ENCODE measurements at places on chromosomes 12 and 14. TPM values are rescaled to one million over a fixed set of nuclear protein-coding genes. Genes with fewer than 3 reads are reported as not detected.

- DNase-seq: no peak
Observed at GRCh38 chr14:104285508-104285840, 147.1 kb downstream of the KIF26A start.

- DNase-seq: no peak
Observed at GRCh38 chr12:22047494-22047893, 1.5 kb downstream of the CMAS start.

- no peak for DNase-seq
Observed at GRCh38 chr12:116137318-116137717, 140.2 kb downstream of the MED13L start.

- DNase-seq: no peak
Observed at GRCh38 chr12:98465950-98466602, 49.3 kb upstream of the TMPO start.

GRCh38 chr12:109446-109845 is 42.9 kb downstream of the IQSEC3 start:
- no peak for DNase-seq

DNA sequence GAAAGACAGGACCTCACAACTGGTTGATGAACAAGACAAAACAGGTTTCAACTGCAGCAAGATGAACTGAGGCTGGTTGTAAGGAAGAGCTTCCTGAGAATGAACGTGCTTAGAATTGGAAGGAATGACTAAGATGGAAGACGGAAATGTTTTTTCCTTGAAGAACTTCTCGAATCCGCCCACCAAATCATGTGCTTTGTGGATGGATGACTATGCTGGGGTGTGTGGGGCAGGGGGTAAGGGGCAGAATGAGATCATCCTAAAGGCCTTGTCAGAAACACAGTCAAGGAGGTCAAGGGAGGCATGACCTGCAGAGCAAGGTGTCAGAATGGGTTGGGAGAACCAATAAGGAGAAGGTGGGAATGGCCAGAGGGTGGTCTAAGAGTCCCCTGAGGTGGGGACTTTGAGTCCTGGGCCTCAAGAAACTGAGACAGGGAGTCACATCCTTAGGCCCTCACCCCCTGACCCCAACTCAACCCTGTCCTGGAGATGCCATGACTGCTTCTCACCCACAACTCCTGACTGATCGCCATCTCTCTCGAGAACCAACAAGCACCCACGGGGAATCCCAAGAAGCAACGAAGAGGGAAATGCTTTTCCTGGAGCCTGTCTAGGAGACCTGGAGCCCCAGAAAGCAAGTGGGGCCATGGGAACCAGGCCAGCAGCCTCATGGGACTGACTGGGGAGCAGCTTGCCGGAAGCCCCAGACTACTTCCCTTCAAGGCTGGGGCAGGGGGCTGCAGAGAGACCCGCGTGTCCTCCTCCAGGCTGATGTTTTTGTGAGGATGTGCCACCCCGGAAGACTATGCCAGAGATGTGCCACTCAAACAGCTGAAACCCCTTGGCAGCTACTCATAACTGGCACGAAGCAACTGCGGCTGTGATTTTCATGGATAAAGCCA is 84.0 kb downstream of the ACTN1 start:
- peak; percentile 56 for DNase-seq

- DNase-seq: no peak
Observed at GRCh38 chr12:58301730-58302122, 360.4 kb downstream of the ATP23 start.

GRCh38 chr14:22646570-22647254 is 2.6 kb upstream of the OR6J1 start:
- DNase-seq: peak; percentile 64

GRCh38 chr12:62292761-62293344 is 32.6 kb downstream of the USP15 start:
- no peak for DNase-seq

GRCh38 chr12:63898764-63899337 is 54.4 kb downstream of the SRGAP1 start:
- DNase-seq: no peak

GRCh38 chr12:601976-602699 is 61.1 kb downstream of the NINJ2 start:
- DNase-seq: no peak

GRCh38 chr12:59548930-59549329 is 46.9 kb upstream of the SLC16A7 start:
- DNase-seq: no peak

- DNase-seq: no peak
Observed at GRCh38 chr14:32596390-32596789, 267.3 kb downstream of the AKAP6 start.

- DNase-seq: peak; percentile 100
Observed at GRCh38 chr14:23095196-23096108, at the start of gene C14orf119. C14orf119 (plus strand) TSS chr14:23095505; CDS start chr14:23097659, 2,154 bp downstream.

DNA sequence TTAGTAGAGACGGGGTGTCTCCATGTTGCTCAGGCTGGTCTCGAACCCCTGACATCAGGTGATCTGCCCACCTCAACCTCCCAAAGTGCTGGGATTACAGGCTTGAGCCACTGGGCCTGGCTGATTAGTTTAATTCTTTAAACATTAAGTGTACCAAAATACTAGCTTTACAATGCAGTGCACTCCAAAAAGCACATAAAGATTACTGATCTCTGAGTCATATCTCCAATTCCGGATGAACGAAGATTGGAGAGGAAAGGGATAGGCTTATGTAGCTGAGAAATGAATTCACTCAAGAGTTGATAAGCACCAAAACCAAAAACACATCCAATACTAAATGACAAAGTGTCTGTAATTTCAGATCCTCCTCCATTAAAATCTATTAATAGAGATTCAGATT is 15.1 kb downstream of the NAV3 start:
- peak; percentile 39 for DNase-seq

DNA sequence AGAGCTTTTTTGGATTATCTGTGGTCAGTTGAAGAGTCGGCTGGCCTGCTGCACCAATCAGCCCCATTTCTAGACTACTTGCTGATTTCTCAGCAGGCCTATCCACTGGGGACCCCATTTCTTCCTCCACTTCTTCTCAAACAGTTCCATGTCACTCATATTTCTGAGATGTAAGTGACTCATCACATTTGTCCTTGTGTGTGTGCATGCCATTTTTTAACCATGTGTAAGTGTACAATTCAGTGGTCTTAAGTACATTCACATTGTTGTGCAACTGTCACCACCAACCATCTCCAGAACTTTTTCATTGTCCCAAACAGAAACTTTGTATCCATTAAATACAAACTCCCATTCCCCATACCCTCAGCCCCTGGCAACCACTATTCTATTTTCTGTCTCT is 14.2 kb downstream of the TMEM229B start:
- DNase-seq: no peak

DNA sequence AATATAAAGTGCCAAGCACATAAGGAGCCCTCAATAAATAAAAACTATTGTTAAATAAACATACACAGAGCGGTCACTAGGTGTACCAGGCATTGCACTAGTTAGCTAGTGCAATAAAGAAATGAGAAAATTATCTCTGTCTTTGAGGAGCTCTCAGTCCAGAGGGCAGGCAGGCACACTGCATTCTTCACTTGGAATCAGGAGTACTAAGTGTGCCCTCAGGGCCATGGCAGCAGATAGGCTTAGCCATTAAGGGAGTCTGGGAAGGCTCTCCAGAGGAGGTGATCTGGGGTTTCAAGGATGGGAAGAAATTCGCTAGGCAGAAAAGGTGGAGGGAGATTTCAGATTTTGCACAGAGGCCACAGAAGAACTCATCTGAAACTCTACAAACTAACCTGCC is 9.1 kb downstream of the ABCD4 start:
- DNase-seq: no peak

- DNase-seq: no peak
Observed at GRCh38 chr12:31488737-31489338, 102.1 kb downstream of the DENND5B start.

DNA sequence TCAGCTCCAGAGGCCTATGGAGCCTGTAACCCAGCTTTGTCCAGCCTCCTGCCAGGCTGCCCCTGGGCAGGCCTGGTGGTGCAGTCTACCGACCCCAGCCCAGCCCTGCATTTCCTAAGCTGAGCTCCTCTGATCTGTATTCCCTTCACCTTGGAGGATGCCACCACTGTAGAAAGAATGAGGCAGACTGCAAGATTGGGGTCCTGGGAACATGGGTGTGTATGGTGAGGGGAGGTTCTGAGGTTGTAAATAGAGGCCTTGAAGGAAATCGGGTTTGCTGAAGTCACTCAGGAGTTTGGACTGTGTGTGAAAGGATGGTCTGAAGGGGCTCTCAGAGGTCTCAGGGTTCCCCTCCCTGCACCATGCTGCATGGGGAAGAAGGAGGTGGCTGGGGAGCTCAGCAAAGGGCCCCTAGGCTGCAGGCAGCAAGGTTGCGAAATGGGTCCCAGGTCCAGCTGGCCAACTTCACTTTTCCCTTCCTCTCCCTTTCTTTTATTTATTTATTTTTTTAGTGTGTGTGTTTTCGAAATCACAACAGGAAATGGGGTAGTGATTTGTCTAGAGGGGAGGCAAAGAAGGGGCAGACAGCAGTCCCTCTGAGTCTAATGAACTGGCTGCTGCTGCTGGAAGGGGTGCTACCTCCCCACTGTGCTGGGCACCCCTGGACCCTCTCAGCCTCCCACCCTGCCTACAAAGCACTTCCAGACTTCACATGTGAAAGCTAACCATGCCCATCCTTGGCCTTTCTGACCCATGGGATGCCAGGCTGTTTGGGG is 1.2 kb upstream of the LRP1-AS start:
- DNase-seq: peak; percentile 54

DNA sequence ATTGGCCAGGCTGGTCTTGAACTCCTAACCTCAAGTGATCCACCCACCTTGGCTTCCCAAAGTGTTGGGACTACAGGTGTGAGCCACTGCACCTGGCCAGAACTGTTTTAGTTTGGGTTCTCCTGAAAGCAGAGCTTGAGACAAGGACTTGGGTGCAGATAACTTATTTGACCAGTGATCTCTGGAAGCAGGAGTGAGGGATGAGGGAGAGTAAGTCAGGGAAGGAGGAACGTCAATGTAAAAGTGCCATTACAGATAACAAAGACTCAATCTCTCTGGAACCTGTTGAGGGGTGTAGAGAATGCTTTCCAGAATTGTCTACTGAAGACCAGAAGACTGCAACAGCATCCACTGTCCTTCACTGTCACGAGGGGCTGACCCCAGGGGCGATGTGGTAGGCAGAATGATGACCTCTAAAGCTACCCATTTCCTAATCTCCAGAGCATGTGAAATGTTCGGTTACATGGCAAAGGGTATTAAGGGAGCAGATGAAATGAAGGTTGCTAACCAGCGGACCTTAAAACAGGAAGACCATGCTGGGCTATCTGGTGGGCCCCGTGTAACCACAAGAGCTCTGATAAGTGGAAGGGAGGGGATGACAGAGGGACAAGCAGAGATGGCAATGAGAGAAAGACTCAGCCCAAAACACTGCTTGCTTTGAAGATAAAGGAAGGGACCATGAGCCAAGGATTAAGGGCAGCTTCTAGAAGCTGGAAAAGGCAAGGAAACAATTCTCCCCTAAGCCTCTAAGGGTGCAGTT is 207.8 kb downstream of the RBM19 start:
- DNase-seq: no peak

DNA sequence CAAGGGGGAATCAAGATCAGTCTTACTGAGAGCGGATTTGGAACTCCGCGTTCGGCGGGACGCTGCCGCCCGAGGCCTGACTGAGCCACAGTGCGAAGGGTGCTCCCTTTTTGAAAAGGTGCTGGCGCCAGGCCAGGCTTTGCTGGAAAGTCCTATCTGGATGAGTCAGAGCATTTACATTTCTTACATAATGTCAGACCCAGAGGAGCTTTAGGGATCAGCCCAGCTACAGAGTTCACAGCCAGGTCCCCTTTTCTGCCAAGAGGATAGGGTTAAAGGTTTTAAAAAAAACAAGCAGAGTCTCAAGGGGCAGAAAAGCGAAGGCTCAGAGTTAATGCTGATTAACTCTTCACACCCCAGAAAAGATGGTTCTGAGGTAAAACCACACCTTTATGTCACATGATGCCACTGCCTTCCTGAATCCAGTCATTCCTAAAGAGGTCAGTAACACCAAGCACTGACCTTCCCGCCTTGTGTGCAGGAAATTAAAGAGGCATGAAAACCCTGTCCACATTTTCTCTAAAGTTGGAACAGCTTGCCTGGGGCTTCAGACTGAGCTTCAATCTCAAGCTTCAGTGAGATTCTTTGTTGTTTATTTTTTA is 11.7 kb upstream of the FBXL14 start:
- DNase-seq: peak; percentile 86

DNA sequence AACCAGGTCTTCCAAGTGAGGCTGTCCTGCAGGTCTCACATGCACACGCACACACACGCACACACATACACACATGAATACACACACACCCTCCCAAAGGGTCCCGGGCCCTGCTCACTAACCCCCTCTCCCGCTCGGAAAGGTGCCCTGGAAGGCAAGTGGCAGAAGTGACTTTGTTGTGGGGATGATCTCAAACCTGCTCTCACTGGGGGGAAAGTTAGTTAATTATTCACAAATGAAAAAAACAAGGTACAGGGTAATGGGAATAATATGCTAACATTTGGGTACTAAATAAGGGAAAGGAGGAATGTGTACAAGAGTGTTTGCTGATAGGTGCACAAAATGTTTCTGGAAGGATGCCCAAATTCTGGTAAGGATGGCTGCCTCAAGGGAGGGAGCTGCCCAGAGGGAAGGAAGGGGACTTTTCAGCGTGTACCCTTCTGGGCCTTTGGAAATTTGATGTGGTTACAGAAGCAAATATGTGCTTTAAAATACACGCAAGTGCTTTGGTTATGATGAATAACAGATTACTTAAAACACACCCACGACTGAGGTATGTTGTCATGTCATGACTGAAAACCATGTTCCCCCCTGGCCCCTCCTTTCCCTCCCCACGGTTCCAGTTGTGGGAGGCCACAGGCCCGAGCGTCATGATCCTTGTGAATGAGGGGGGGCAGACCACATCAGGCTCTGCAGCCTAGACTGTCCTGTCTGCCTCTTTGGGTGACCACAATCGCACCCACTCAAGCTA is 43.3 kb upstream of the PLEKHG6 start:
- no peak for DNase-seq

GRCh38 chr12:57159311-57159710 is 11.9 kb upstream of the LRP1-AS start:
- no peak for DNase-seq

DNA sequence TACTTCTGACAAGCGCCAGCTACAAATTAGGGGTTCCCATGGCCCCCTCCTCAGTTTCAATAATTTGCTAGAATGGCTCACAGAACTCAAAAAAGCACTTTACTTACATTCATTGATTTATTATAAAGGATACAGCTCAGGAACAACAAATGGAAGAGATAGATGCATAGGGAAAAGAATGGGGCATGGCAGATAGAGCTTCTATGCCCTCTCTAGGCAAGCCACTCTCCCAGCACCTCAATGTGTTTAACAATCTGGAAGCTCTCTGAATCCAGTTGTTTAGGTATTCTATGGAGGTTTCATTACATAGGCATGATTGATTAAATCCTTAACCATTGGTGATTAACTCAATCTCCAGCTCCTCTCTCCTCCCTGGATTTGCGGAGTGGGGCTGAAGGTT is 184.5 kb upstream of the DAAM1 start:
- DNase-seq: no peak

GRCh38 chr14:28603606-28604005 is 163.0 kb upstream of the FOXG1 start:
- DNase-seq: no peak

GRCh38 chr12:29426498-29426897 is 45.5 kb upstream of the ERGIC2 start:
- no peak for DNase-seq

- no peak for DNase-seq
Observed at GRCh38 chr12:46150735-46151134, 118.1 kb downstream of the SLC38A1 start.

AQP6 gene
- total RNA-seq: not detected

NCKAP5L gene
- 33.6 TPM for total RNA-seq

PDZRN4 gene
- not detected for total RNA-seq

UBE2N gene
- 153 TPM for total RNA-seq

LRRK2 gene
- 0.18 TPM for total RNA-seq

HHIPL1 gene
- total RNA-seq: 1.0 TPM

CYP27B1 gene
- total RNA-seq: 1.6 TPM

LRCOL1 gene
- total RNA-seq: 0.47 TPM

All from HFFc6 (cell line).